CD4-positive, CD25-positive, alpha-beta regulatory T cell (primary cell): ENCODE measurements at places on chromosomes 6 and 20. TPM values are rescaled to one million over a fixed set of nuclear protein-coding genes. Genes with fewer than 3 reads are reported as not detected.

The SCRT2 gene
- total RNA-seq: not detected

The PRL gene
- not detected for total RNA-seq

The BTN1A1 gene
- total RNA-seq: not detected

The MAPK13 gene
- 68.7 TPM for total RNA-seq

The HDGFL1 gene
- total RNA-seq: not detected

The FAXC gene
- total RNA-seq: not detected

The DNMT3B gene
- total RNA-seq: 0.47 TPM

The ACOT8 gene
- 23.9 TPM for total RNA-seq

The LAMP5 gene
- not detected for total RNA-seq

The RPS10 gene
- 1,546 TPM for total RNA-seq

The CYB5R4 gene
- 28.3 TPM for total RNA-seq

The TGM3 gene
- not detected for total RNA-seq

The SLC44A4 gene
- total RNA-seq: 1.0 TPM

The VGLL2 gene
- total RNA-seq: not detected

The MCHR2 gene
- total RNA-seq: not detected

The HRH3 gene
- not detected for total RNA-seq

The ANKRD66 gene
- total RNA-seq: not detected

The HEBP2 gene
- 57.5 TPM for total RNA-seq

The BMP2 gene
- not detected for total RNA-seq

The POFUT1 gene
- 14.1 TPM for total RNA-seq

The MAP1LC3A gene
- total RNA-seq: 23.9 TPM

The TRERF1 gene
- 55.7 TPM for total RNA-seq

The RAD21L1 gene
- total RNA-seq: not detected

The MYT1 gene
- total RNA-seq: not detected

The NINL gene
- 0.39 TPM for total RNA-seq

The COX4I2 gene
- total RNA-seq: not detected

The PKIB gene
- 0.62 TPM for total RNA-seq

The MANEA gene
- total RNA-seq: 7.4 TPM

The KCNK16 gene
- total RNA-seq: not detected

The HTR1E gene
- not detected for total RNA-seq

The GTF3C6 gene
- total RNA-seq: 39.9 TPM

The LTA gene
- 15.6 TPM for total RNA-seq

The CARMIL1 gene
- total RNA-seq: 3.0 TPM

The PEX7 gene
- total RNA-seq: 4.1 TPM

The ECT2L gene
- not detected for total RNA-seq

The IL20RA gene
- total RNA-seq: not detected

The AFG1L gene
- 3.6 TPM for total RNA-seq
